ENCODE measurements at places on chromosomes 4 and X.

GRCh38 chr4:53321151-53321983 lies 44.5 kb downstream of the SCFD2 start:
- DNase-seq: no peak
- no peak overlapping the region for H3K27ac ChIP-seq
- H3K4me3 ChIP-seq: no peak overlapping the region
- no peaks in the 10 kb centered on the region for H3K27me3 ChIP-seq
- no peaks in the 10 kb centered on the region for H3K36me3 ChIP-seq
- H3K4me1 ChIP-seq: no peaks in the 10 kb centered on the region

- H3K27ac ChIP-seq: no peak overlapping the region
- DNase-seq: no peak
- H3K4me3 ChIP-seq: no peak overlapping the region
- peaks cover 3% of the 10 kb centered on the region for H3K27me3 ChIP-seq
- H3K4me1 ChIP-seq: no peaks in the 10 kb centered on the region
These were observed 11.6 kb upstream of the HADH start for GRCh38 chr4:107977966-107978705.

GRCh38 chr4:152257601-152258066 lies 278.3 kb downstream of the FBXW7 start:
- H3K4me3 ChIP-seq: no peak overlapping the region
- H3K27ac ChIP-seq: no peak overlapping the region
- peaks cover 4% of the 10 kb centered on the region for H3K27me3 ChIP-seq
- no peaks in the 10 kb centered on the region for H3K4me1 ChIP-seq

DNA sequence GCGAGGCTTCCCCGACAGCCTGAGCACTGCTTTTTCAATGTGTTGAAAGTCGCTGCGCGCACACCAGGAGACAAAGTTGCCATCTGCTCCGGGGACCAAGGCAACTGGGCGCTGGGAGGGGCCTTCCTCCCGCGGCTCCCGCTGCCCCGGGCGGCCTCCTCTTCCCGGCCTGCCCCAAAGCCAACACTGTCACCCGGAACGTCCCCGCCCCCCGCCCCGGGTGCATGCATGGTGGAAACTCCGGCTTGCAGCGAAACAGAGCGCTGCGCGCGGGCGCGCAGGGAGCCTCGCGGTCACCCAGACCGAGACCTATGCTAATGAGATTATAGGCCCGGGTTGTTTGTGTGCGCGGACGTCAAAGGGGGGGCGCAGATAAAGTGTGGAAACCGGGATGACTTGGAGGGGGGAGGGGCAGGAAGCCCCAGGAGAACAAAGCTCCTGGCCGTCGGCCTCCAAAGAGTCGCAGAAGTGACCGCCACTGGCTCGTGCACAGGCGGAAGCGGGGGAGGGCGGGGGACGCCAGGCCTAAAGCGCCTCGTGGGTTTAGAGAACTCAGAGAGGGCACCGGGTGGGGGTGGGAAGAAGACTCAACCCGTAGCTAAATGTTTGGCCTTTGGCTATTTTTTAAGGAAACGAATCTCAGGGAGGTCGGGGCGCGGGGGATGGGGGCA lies 88.8 kb downstream of the BCOR start:
- DNase-seq: peak; percentile 59
- H3K36me3 ChIP-seq: no peaks in the 10 kb centered on the region
- H3K4me3 ChIP-seq: peak overlapping the region; percentile 78

- H3K27me3 ChIP-seq: peaks cover 5% of the 10 kb centered on the region
- no peaks in the 10 kb centered on the region for H3K36me3 ChIP-seq
- H3K27ac ChIP-seq: peak overlapping the region; percentile 89
- H3K4me3 ChIP-seq: no peak overlapping the region
- no peak for DNase-seq
These were observed 40.8 kb upstream of the SETD7 start for GRCh38 chr4:139596684-139597279.

GRCh38 chr4:120616041-120616440 lies 306.5 kb downstream of the PRDM5 start:
- peaks cover 5% of the 10 kb centered on the region for H3K4me1 ChIP-seq
- no peak overlapping the region for H3K27ac ChIP-seq
- H3K4me3 ChIP-seq: no peak overlapping the region
- no peaks in the 10 kb centered on the region for H3K36me3 ChIP-seq
- no peaks in the 10 kb centered on the region for H3K27me3 ChIP-seq

- peaks cover 10% of the 10 kb centered on the region for H3K27me3 ChIP-seq
- no peak for DNase-seq
- H3K4me3 ChIP-seq: no peak overlapping the region
- no peak overlapping the region for H3K27ac ChIP-seq
- H3K36me3 ChIP-seq: no peaks in the 10 kb centered on the region
- peaks cover 22% of the 10 kb centered on the region for H3K4me1 ChIP-seq
These were observed 12.7 kb downstream of the GAB3 start for GRCh38 chrX:154738011-154738738.

DNA sequence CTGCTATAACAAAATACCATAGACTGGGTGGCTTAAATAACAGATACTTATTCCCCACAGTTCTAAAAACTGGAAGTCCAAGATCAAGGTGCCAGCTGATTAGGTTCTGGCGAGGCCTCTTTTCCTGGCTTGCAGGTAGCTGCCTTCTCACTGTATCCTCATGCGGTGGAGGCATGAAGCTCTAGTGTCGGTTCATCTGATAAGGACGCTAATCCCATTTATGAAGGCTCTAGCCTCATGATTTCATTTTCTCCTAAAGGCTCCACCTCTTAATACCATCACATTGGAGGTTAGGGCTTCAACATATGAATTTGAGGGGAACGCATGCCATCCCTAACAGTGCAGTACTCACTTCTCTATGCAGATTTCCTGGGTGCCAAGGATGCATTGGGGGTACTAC lies 57.9 kb upstream of the STIM2 start:
- no peak overlapping the region for H3K4me3 ChIP-seq
- peaks cover 12% of the 10 kb centered on the region for H3K36me3 ChIP-seq
- H3K4me1 ChIP-seq: peaks cover 25% of the 10 kb centered on the region
- DNase-seq: no peak
- peaks cover 11% of the 10 kb centered on the region for H3K27me3 ChIP-seq
- H3K27ac ChIP-seq: no peak overlapping the region

GRCh38 chrX:136863826-136864225 lies 16.7 kb downstream of the RBMX start:
- H3K27me3 ChIP-seq: no peaks in the 10 kb centered on the region
- no peaks in the 10 kb centered on the region for H3K4me1 ChIP-seq
- H3K36me3 ChIP-seq: peaks cover 77% of the 10 kb centered on the region
- DNase-seq: no peak

DNA sequence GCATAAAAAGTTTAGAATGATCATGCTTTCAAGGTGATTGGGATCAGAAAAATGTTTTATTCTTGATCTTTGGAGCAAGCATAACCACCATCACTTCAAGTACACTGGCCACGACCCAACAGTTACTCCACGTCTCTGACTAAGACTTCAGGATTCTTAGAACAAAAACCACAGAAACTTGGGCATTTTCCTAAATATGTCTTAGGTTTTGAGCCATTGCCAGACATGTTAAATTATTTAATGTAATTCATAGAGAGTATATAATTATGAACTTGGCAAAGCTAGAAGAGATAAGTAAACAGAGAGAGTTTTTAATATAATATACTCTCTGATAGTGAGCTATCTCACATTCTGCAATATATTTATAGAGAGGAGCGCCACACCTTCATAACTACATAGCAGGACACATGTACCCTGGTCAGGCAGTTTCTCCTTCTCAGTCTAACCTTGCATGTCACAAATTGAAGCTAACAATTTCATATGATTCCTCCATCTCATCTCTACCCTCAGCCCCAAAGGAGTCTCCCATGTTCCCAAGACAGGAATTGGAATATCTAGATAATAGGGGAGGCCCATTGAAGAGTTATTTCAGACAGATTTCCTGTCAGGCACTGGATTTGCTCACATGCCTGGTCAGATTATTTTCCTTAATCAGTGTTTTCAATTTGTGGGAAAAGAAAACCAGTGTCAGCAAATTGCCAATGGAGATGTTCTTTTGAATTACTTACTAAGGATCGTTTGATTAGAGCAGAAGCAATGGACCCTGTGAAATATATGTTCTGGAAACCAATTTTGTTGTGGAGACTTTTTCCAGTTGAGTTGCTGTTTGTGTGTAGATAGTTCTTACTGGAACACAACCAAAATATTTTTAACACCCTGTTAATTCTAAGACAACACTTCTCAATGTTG lies 61.7 kb upstream of the GUCY1A1 start:
- H3K4me3 ChIP-seq: no peak overlapping the region
- no peaks in the 10 kb centered on the region for H3K36me3 ChIP-seq
- no peak overlapping the region for H3K27ac ChIP-seq
- H3K4me1 ChIP-seq: no peaks in the 10 kb centered on the region

GRCh38 chrX:41118156-41118555 lies 32.9 kb downstream of the USP9X start:
- H3K27ac ChIP-seq: no peak overlapping the region
- H3K4me3 ChIP-seq: no peak overlapping the region
- no peaks in the 10 kb centered on the region for H3K27me3 ChIP-seq
- H3K36me3 ChIP-seq: peaks cover 48% of the 10 kb centered on the region

DNA sequence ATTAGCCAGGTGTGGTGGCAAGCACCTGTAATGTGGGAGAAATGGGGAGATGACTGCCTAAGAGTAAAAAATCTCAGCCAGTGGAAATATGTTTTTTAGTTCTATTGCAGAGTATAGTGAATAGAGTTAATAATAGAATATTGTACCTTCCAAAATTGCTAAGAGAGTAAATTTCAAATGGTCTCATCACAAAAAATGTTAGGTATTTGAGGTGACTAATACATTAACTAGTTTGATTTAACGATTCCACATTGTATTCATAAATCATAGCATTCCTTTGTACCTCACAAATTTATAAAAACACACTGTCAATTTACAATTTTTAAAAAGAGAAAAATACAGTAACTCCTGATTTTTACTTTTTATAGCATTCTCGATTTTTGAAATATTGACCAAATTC lies 681.5 kb upstream of the EPHA5 start:
- no peak for DNase-seq
- H3K27ac ChIP-seq: no peak overlapping the region
- no peaks in the 10 kb centered on the region for H3K4me1 ChIP-seq
- H3K36me3 ChIP-seq: no peaks in the 10 kb centered on the region
- no peak overlapping the region for H3K4me3 ChIP-seq
- peaks cover 2% of the 10 kb centered on the region for H3K27me3 ChIP-seq

DNA sequence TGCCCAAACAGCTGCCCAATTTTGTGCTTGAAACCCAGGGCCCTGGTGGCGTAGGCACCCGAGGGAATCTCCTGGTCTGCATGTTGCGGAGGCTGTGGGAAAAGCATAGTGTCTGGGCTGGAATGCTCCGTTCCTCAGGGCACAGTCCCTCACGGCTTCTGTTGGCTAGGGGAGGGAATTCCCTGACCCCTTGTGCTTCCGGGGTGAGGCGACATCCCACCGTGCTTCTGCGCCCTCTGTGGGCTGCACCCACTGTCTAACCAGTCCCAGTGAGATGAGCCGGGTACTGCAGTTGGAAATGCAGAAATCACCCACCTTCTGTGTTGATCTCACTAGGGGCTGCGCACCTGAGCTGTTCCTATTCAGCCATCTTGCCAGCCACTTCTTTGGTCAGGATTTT lies 399.4 kb upstream of the FTHL17 start:
- no peaks in the 10 kb centered on the region for H3K27me3 ChIP-seq
- H3K36me3 ChIP-seq: no peaks in the 10 kb centered on the region
- H3K4me3 ChIP-seq: no peak overlapping the region
- no peak for DNase-seq

DNA sequence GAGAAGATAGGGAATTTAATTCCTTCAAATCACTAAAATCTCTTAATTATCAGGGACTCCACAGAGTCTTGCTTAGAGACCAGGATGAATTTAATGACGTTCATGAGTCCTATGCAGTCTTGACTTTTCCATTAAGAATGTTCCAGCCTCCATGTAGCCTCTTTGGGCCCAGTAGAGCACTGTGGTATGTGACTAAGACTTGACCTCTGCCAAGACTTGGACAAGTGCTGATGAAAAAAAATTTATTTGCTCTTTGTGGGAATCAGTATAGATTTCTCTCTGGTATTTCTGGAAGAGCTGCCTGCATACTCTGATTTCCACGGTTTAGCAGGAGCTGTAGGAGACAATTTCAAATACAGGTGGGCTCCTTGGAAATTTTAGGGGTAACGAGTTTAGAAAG lies 40.6 kb downstream of the CHRDL1 start:
- no peak for DNase-seq
- H3K36me3 ChIP-seq: peaks cover 32% of the 10 kb centered on the region
- peaks cover 18% of the 10 kb centered on the region for H3K4me1 ChIP-seq
- H3K27me3 ChIP-seq: peaks cover 3% of the 10 kb centered on the region
- H3K4me3 ChIP-seq: no peak overlapping the region
- no peak overlapping the region for H3K27ac ChIP-seq

DNA sequence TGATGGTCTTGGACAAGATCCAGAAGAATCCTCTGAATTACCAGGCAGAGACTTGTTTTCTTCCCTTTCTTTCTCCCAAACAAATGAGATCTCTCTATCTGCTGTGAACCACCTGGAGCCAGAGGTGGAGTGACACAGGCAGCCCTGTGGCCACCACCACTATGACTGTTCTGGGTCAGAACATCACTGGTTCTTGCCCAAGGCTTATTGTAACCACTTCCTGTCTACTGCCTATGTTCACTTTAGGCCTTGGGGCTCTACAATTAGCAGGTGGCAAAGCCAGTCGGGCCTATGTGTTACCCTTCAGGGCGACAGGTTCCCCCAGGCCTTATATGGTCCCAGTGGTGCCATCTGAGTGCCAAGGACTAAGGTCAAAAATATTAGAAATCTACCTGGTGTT lies 161.2 kb downstream of the GLUD2 start:
- H3K4me1 ChIP-seq: no peaks in the 10 kb centered on the region
- peaks cover 5% of the 10 kb centered on the region for H3K27me3 ChIP-seq
- DNase-seq: no peak
- no peak overlapping the region for H3K27ac ChIP-seq

GRCh38 chr4:80459918-80460473 lies 124.5 kb downstream of the CFAP299 start:
- H3K27me3 ChIP-seq: no peaks in the 10 kb centered on the region
- no peak overlapping the region for H3K27ac ChIP-seq
- H3K4me3 ChIP-seq: no peak overlapping the region
- H3K4me1 ChIP-seq: peaks cover under 1% of the 10 kb centered on the region

GRCh38 chrX:132227383-132228112 lies 8.3 kb upstream of the RAP2C start:
- H3K4me1 ChIP-seq: peaks cover 9% of the 10 kb centered on the region
- H3K36me3 ChIP-seq: peaks cover 4% of the 10 kb centered on the region
- H3K27me3 ChIP-seq: no peaks in the 10 kb centered on the region

DNA sequence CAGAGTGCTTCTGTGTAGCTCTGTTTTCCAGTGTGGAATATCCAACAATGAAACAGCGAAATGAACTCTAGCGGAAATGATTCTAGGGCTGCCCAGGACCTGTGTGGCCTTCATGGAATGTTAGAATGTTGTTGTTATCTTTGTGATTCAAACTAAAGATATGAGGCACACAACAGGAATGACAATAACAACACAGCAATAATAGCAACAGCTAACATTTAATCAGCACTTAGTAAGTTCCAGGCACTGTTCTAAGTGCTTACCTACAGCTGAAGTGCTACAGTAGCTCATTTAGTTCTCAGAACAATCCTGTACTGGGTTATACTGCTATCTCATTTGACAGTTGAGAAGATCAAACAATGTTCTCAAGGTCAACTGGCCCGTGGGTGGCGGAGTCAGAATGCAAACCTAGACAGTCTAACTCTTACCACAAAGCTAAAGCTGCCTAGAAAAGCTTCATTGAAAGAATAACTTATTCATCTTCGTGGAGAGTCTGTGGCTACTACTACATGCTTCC lies 63.7 kb downstream of the MAML3 start:
- peaks cover 3% of the 10 kb centered on the region for H3K27me3 ChIP-seq
- DNase-seq: no peak
- no peak overlapping the region for H3K4me3 ChIP-seq
- H3K27ac ChIP-seq: peak overlapping the region; percentile 55

GRCh38 chr4:54588404-54588803 lies 69.4 kb upstream of the KIT start:
- peaks cover 27% of the 10 kb centered on the region for H3K4me1 ChIP-seq
- H3K36me3 ChIP-seq: no peaks in the 10 kb centered on the region
- no peak for DNase-seq
- no peak overlapping the region for H3K4me3 ChIP-seq
